ENCODE measurements at places on chromosomes 1 and 21.

DNA sequence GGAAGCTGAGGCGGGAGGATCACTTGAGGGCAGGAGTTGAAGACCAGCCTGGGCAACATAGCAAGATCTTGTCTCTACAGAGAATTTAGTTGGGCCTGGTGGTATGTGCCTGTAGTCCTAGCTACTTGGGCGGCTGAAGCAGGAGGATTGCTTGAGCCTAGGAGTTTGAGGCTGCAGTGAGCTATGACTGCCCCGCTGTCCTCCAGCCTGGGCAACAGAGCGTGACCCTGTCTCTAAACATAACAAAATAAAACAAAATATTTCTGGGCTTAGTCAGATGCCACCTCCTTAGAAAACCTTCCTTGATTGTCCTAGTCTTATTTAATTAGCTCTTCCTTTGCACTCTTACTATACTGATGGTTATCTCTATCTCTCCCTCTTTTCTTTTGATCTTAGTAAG, 8.5 kb downstream of the TGFB2 start:
- DNase-seq = no peak

- DNase-seq = no peak
Observed at GRCh38 chr1:107691540-107691939, 273.4 kb downstream of the VAV3 start.

DNA sequence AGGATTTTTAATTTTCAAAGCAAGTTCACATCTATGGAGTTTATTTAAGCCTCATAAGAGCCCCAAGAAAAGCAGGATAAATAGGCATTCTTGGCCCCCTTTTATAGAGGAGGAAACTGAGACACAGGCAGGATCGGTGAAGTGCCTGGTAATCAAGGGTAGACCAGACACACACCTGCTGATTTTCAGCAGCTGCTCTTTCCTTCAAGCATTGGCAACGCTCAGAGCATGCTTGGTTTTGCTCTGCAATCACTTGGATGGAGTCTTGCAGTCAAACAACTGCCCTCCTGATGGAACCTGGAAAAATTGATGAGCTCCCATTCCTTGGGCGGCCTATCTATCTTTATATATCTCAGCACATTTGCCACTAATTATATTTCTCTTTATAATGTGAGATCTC, 478.9 kb upstream of the CAMK1G start:
- DNase-seq = no peak

GRCh38 chr1:15075817-15076216, 77.7 kb upstream of the TMEM51 start:
- DNase-seq = no peak

DNA sequence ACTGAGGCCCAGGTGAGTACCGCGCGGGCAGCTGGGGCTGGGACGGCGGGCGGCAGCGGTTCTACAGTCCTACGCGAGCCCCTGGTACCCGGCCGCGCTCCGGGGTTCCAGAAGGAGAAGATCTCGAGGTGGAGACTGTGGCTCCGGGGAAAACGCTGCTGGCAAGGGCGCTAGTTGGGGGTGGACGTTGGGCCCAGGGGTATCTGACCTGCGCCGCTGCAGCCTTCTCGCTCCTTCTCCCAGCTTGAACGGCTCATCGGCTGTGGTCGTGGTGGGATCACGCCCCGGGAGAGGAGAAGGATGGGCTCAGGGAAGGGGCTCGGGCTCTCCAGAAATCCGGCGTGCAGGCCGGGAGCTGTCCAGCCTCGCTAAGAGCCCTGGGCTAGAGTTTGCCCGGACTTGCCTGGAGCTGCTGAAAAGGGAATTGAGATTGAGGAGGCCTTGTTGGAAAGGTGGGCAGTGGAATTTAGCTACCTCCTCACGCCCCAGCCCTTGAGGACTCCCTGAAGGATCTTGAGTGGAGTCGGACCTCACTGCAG, 1.1 kb upstream of the POU3F1 start:
- no peak for DNase-seq

GRCh38 chr21:45356251-45356650, 48.7 kb upstream of the COL18A1 start:
- DNase-seq = no peak

DNA sequence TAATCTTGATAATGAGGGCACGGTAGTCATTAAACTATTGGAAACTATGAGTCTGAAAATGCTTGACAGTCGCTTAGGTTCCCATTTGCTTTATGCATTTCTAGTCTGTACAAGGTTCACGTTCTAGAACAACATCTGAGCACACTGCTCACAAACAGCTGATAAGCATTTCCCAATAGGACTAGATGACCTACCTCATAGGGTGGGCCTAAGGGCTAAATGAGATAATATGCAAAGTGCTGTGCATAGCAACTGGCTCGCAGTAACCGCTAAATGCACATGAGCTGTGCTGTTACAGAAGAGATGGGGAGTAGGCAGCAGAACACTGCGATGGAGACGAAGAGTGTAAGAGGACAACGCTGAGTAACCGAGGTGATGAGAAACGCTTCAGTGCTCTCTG, 628.0 kb downstream of the SMYD3 start:
- no peak for DNase-seq

GRCh38 chr1:6260961-6261614, at the start of gene GPR153:
Gene GPR153 (minus strand): TSS chr1:6261098. CDS start chr1:6254905, 6,193 bp downstream.
- peak; percentile 56 for DNase-seq

GRCh38 chr1:94951509-94952208, 24.7 kb upstream of the CNN3 start:
- DNase-seq = no peak

GRCh38 chr1:19429611-19430010, 55.7 kb downstream of the CAPZB start:
- DNase-seq = no peak

DNA sequence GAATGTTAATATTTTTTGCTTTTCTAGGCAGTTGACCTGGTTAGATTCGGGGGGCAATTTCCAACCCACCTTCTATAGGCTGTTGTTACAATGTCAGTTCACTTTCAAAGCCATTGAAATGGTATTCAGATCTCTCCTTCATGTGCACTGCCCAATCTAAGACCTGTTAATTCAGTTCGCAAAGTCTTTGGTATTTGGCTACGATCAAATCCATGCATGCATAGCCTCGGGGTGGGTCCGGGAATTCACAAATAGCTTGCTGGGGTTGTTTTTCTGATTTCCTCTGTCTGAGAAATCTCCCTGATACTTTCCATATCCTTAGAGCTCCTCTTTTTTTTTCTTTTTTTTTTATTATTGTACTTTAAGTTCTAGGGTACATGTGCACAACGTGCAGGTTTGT, 252.6 kb upstream of the SPAG17 start:
- no peak for DNase-seq

GRCh38 chr1:89518221-89518631, 6.4 kb upstream of the LRRC8B start:
- DNase-seq = no peak

DNA sequence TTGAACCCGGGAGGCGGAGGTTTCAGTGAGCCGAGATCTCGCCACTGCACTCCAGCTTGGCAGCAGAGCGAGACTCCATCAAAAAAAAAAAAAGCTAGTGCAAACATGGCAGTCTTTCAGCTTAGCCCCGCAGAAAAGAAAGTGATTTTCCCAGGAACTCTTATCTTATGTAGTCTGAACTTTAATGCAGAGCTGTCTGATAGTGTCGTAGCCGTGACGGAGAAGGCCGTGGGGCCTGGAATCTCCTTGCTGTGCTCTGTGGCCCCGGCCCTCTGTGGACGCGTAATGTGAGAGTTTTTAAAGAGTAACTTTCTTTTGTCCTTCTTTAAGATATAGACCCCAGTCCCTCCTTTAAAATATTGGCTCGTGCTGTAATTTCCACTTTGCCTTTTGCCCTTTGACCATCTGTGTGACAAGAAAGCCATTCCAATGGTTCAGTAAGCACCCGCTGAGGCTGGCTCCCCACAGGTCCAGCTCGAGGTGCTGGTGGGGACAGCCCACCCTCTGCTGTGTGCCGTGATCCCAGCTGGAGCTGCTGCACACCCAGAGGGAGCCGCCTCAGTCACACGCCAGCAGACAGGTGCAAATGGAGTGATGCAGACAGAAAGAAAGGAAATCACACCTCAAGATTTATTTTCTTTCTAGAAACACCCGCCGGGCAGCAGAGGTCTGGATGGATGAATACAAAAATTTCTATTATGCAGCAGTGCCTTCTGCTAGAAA, 164.0 kb downstream of the PGBD5 start:
- DNase-seq = no peak

- DNase-seq = no peak
Observed at GRCh38 chr1:161998811-161999210, 24.9 kb downstream of the OLFML2B start.

- DNase-seq = no peak
Observed at GRCh38 chr1:209783386-209783785, 973 bp downstream of the C1orf74 start.

DNA sequence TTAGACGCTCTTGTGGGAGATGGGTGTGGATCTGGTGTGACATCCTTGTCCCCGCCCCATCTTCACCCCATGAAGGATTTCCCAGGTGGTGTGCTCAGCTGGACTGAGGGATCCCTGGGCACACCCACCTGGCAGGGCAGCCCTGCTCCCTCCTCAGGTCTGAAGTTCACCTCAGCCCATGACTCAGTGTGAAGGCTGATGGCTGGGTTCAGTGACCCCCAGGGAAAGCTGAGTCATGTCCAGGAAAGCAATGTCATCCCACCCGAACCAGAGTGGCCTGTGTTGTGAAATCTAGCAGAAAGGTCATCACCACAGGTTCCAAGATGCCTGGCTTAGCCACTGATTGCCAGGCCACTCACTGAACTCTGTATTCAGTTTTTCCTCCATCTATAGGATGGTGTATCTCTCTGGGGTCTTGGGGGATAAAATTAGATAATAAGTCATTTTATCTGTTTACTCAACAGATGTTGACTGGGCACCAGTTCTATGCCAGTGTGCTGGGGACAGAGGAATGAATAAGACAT, 97.7 kb upstream of the JUN start:
- DNase-seq = no peak

DNA sequence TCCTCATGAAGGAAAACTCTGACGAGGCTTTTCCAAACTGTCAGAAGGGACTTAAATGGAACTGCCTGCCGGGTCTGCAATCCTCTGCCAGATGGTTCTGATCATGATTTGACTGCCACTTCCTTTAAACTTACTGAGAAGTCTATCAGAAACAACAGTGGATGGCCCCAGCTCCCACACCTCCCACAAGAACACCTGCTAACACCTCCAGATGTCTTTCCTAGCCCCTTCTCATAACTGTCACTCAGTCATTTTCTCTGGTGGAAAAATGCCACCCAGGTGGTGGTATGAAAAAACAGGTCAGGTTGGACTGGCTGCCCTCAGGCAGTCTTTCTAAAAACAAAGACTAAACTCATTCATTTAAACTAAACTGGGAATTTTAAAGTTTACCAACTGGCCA, 66.7 kb upstream of the ABCD3 start:
- no peak for DNase-seq

- no peak for DNase-seq
Observed at GRCh38 chr1:11486231-11487009, 7.5 kb downstream of the DISP3 start.

DNA sequence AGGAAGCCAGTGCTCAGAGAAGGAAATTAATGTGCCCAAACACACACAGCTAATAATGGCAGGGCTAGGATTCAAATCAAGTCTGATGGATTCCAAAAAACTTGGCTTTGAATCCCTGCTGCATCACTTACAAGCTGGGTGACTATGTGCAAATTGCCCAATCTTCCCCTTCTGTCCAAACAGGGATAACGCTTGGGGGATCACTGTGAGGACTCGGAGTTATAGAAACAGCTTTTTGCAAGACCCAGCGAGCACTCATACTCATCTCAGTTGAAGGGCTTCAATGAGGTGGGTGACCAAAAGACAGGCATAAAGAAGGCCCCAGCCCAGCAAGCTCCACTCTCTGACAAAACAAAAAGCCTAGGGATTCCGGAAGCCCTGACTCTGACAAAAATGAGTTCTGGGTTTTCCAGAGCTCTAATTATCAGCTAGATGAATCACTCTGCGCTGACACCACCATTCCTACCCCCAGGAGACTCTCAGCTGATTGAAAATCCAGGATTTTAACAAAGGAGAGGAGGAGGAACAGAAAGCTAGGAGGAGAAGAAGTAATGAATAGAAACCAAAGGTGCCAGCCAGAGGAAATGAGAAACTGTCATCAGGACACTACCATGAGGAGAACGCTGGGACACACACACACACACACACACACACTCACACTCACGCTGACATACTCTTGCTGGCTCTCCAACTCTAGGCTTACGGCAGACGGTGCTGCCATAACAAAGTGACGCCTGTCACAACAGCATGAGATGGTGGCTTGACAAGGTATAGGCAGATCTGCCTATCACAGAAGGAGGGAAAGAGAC, 1.6 kb upstream of the STK40 start:
- no peak for DNase-seq

DNA sequence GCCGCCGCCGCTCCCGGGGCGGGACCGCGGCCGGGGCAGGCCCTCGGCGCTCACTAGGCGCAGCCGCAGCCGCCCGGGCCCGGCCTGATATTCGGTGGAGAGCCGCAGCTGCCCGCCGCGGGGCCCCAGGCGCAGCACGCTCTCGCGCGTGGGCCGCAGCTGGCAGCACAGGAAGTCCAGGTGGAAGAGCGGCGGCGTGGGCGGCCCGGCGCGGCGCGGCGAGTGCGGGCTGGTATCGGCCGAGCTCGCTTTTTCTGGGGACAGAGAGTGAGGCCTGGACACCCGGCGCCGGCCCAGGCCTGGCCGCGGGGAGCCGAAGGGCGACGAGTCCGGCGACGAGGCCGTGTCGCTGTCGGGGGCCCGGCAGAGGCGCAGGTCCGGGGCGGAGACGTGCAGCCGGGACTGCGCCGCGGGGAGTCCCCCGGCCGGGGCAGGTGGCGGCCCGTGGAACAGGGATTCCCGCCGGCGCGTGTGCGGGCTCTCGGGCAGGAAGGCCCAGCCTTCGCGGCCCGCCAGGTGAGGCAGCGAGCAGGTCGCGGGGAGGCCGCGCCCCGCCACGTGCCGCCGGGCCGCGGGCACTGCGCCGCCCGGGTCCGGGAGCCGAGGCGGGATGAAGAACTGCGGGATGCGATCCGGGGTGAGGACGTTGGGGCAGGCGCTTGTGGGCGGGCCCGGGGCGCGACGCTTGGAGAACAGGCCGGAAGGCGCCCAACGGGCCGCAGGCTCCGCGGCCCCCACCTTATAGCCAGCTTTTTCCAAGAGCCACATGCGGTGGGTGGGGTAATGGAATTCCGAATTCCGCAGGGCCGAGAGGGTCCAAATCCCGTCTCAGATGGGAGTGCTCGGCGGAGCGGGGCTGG, 1.2 kb downstream of the C2CD4D start:
- peak; percentile 58 for DNase-seq

- DNase-seq = no peak
Observed at GRCh38 chr1:83606416-83606955, 392.4 kb downstream of the TTLL7 start.

DNA sequence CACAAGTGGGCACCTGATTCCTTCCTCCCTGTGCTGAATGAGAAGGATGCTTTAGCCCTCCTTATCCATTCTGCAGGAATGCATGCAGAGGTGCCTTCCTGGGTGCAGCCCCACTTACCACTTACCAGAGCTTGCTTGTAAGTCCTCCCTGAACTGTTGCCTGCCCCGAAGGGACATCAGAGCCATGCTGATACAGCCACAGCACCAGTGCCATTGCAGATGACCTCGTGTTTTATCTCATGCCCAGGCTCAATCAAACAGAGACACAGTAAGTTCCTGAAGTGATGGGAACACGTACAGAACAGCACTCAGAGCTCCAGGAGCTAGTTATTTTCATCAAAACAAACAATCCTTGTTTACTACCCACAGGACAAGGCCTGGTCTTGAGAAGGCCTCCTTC, 81.9 kb downstream of the ATP1A1 start:
- no peak for DNase-seq

GRCh38 chr1:60636946-60637345, 445.4 kb upstream of the NFIA start:
- DNase-seq = no peak

GRCh38 chr1:172135978-172136610, 284.4 kb upstream of the C1orf105 start:
- DNase-seq = no peak

All from activated CD4-positive, alpha-beta T cell treated with anti-CD3 and anti-CD28 coated beads, Interleukin-2, amount 50 U/mL, for 48 hours (primary cell).